ENCODE measurements at places on chromosomes 13 and 19. TPM values are rescaled to one million over a fixed set of nuclear protein-coding genes. Genes with fewer than 3 reads are reported as not detected.

The TINCR gene
- 0.34 TPM for polyA plus RNA-seq

The REEP6 gene
- 7.5 TPM for polyA plus RNA-seq

The ADGRE2 gene
- polyA plus RNA-seq = 0.25 TPM

The CYP4F12 gene
- polyA plus RNA-seq = 6.3 TPM

The SLC10A2 gene
- polyA plus RNA-seq = not detected

The ZNF208 gene
- 9.7 TPM for polyA plus RNA-seq

The PET100 gene
- 191 TPM for polyA plus RNA-seq

The CCDC194 gene
- polyA plus RNA-seq = not detected

The ZNF729 gene
- polyA plus RNA-seq = not detected

The FAM83E gene
- polyA plus RNA-seq = 0.20 TPM
